ENCODE measurements at places on chromosomes 1 and 21. TPM values are rescaled to one million over a fixed set of nuclear protein-coding genes. Genes with fewer than 3 reads are reported as not detected.

The C1orf21 gene
- 9.7 TPM for total RNA-seq

The TRNP1 gene
- total RNA-seq: 182 TPM

The GBP7 gene
- total RNA-seq: not detected

The AK5 gene
- 8.2 TPM for total RNA-seq

The CCDC190 gene
- not detected for total RNA-seq

The CD247 gene
- total RNA-seq: 0.21 TPM

The CFHR2 gene
- total RNA-seq: not detected

The FHAD1 gene
- total RNA-seq: 0.29 TPM

The UTP11 gene
- 45.2 TPM for total RNA-seq

The SPOCD1 gene
- 4.4 TPM for total RNA-seq

The TM2D1 gene
- total RNA-seq: 19.0 TPM

The GNAT2 gene
- total RNA-seq: not detected

The DENND4B gene
- total RNA-seq: 34.2 TPM

The ANGPTL1 gene
- total RNA-seq: not detected

The HSD3B1 gene
- not detected for total RNA-seq

The KIF1B gene
- total RNA-seq: 9.5 TPM

The RIMS3 gene
- 1.7 TPM for total RNA-seq

The SPRR2B gene
- total RNA-seq: not detected

The CELA3A gene
- not detected for total RNA-seq

The VWA1 gene
- 14.5 TPM for total RNA-seq

The NTNG1 gene
- not detected for total RNA-seq

The XCL1 gene
- total RNA-seq: not detected

The ETV3L gene
- not detected for total RNA-seq

The MYOG gene
- total RNA-seq: not detected

The CHI3L1 gene
- not detected for total RNA-seq

The VSIG8 gene
- total RNA-seq: not detected

The WDTC1 gene
- 7.0 TPM for total RNA-seq

The DNAJC6 gene
- 4.8 TPM for total RNA-seq

The FLG2 gene
- total RNA-seq: not detected

The CELA2A gene
- not detected for total RNA-seq

The ANXA9 gene
- 1.00 TPM for total RNA-seq

The TSACC gene
- total RNA-seq: 1.9 TPM

The KRTAP19-3 gene
- total RNA-seq: not detected

The DEPDC1 gene
- total RNA-seq: 11.7 TPM

The SLC27A3 gene
- total RNA-seq: 1.6 TPM

The KRTAP15-1 gene
- total RNA-seq: not detected

The DAB1 gene
- total RNA-seq: not detected

The KCNE1 gene
- not detected for total RNA-seq

The SPRR3 gene
- total RNA-seq: not detected

The ZNF593OS gene
- total RNA-seq: not detected

All from A549 treated with GW870086 at 1 μM for 4 hours (cell line).